ENCODE measurements at places on chromosomes 1 and 21.

DNA sequence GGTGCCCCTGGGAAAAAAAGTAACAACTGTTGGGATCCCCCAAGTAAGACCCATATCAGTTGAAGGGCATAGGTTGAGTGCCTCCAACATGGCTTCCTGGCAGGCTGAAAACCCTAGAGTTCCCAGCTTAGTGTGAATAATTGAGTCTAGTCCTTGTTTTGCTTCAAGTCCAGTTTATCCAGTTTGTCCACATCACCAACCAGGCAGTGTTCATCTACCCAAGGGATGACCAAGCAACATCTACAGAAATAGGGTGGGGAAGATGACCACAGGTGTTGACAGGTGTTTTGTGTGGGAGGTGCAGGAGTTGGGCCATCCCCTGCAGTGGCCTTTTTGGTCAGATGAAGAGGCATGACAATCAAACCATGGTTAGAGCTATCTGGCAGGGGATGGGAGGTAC is 54.3 kb upstream of the ERO1B start:
- DNase-seq, result no peak

GRCh38 chr1:197096137-197096536 is 29.1 kb upstream of the F13B start:
- DNase-seq, result no peak

DNA sequence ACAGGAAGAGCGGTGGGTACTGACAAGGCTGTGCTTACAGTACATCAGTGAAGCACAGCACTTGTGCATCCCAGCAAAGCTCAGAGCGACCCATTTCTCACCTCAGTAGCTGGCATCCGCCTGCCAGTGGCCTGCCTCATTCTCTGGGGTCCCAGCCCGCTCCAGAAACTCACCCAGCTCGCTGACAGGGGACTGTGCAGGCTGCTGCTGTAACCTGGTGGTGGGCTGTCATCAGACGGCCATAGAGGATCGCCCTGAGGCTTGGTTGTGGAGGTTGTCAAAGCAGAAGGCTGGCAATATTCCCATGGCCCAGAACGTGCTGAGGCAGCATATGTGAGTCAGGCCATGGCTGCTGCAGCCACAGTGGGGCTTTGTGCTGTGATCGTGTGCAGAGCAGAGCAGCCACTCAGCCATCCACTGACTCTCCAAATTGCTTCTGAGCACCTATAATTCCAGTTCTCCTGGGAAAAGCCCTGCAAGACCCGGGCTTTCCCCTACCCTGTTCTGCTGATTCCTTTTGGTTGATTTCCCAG is 13.6 kb upstream of the GPR137B start:
- DNase-seq, result no peak

DNA sequence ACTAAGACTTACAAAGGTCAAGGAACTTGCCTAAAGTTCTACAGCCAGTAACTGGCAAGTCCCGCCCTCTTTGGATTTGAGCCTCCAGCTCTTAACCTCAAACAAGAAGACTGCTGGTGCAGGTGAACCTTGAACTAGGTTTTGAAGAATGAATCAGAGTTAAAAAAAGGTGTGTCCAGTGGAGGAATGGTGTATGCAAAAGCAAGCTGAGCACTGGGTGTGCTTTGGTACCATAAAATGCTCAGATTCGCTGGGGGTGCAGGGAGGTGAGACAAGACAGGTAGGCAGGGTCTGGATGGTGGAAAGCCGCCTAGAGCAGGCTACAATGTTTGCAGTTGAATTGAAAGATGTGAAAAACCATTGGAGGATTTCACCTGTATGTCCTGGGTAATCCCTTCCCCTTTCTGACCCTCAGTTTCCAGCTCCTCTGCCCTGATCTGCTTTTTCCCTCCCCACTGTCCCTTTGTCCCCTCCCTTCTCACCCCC is 39.8 kb downstream of the FOXD2 start:
- no peak for DNase-seq

- DNase-seq, result no peak
Measured at GRCh38 chr1:219119839-219120238, 53.8 kb upstream of the LYPLAL1 start.

DNA sequence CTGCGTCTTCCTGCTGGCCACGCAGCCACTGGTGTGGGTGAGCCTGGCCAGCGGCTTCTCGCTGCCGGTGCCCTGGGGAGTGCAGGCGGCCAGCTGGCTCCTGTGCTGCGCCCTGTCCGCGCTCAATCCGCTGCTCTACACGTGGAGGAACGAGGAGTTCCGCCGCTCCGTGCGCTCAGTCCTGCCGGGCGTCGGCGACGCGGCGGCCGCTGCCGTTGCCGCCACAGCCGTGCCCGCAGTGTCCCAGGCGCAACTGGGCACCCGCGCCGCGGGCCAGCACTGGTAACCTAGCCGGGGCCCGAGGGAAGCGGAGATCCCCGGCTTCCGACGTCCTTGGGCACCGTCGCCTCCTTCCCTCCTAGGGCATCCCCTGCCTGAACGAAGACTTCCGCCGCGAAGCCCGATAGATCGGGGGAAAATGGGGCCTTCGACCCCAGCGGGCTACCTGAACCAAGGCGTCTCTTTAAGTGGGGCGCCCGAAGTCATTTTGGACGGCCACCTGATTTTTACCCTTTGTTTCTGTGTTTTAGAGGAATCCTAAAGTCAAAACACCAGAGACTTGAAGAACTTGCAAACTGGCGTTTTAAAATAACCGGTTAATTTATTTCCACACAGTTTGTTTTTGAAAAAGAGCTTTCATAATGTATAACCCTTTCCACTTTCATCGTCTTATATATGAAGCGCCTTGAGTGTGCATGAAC is 2.0 kb downstream of the GPR88 start:
- DNase-seq, result no peak
